ENCODE measurements at places on chromosomes 16 and 17. TPM values are rescaled to one million over a fixed set of nuclear protein-coding genes. Genes with fewer than 3 reads are reported as not detected.
A peak's percentile ranks its signal among the peaks of the same experiment; 100 is the strongest.

Gene SLC52A1
- total RNA-seq: not detected

Gene CHP2
- not detected for total RNA-seq

Gene SLC13A2
- total RNA-seq: not detected

Gene SERPINF2
- not detected for total RNA-seq

Gene MEOX1
- total RNA-seq: 0.83 TPM

DNA sequence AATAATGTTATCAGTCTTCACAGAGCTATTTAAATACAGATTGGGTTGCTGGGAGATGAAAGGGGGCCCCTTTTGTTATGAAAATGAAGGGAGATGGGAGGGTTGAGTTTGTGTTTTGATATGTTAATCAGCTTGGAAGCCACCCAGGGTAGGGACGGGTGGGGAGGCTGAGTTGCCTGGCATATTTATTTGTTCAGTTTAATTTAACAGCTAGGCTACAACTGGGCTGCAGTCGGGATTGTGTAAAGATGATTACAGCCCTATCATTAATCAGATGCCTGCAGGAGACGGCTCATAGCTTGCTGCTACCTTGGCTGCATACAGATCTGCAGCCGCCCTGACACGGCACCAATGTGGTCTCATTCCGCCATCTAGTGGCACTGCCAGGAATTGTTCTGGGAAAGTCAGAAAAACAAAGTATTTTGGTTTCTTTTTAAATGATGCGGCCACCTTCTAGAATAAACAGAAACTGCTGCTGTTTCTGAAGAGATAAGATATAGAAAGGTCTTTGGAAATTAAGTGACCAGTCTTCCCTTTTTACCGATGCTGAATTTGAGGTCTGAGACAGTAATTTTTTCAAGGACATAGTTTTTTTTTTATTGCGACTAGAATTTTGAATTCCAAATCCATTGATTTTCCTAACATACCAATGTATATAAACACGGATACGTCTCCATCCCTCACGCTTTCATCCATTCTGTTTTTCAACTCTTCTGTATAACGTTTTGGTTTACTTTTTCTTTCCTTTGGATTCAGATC, 458.0 kb upstream of the ASIC2 start:
- H3K27me3 ChIP-seq: no peaks in the 10 kb centered on the region
- no peak overlapping the region for H3K4me3 ChIP-seq
- DNase-seq: peak; percentile 42
- H3K4me1 ChIP-seq: no peaks in the 10 kb centered on the region
- no peaks in the 10 kb centered on the region for H3K36me3 ChIP-seq

- no peaks in the 10 kb centered on the region for H3K36me3 ChIP-seq
- DNase-seq: no peak
- no peaks in the 10 kb centered on the region for H3K4me1 ChIP-seq
These were observed 87.2 kb upstream of the SMIM36 start for GRCh38 chr17:55598495-55598894.

GRCh38 chr16:57137566-57138273, 45.3 kb downstream of the CPNE2 start:
- no peak overlapping the region for H3K27ac ChIP-seq
- no peaks in the 10 kb centered on the region for H3K36me3 ChIP-seq
- DNase-seq: no peak
- no peak overlapping the region for H3K4me3 ChIP-seq

DNA sequence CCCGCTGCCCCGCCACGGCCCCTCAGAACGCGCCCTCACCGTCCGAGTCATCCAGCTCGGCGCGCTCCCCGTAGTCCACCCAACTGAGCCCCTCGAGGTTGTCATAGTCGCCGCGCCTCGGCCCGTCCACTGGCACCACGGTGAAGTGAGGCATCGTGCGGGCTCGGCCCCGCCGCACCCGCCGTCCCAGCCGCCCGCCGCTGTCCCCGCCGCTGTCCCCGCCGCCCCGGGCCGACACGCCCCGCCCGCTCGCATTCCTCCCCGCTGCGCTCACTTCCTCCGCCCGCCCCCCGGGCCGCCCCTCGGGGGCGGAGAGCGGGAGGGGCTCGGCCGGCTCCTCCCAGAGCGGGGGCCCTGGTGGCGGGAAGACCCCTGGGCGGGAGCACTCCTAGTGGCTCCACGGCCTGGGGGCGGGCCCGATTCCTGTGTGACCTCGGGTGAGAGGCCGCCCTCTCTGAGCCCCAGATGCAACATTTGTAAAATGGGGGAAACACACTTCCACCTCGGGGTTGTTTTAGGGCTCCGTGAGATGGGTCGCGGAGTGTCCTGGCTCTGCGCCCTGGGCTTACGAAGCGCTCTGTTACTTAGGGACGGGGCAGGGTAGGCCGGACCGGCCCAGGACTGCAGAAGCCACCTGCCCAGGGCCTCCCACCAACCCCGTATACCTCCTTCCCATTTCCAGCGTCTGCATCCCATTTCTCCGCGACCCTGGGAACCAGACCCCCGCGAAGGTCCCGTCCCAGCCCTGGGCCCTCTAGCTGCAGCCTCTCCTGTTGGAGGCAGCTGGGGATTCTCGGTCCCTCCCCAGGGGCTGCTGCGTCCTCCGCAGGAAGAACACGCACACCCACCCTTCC, at the start of gene SLC12A4:
TSS of gene SLC12A4 (minus strand) at position 238 of the 854 bp plus-strand sequence. CDS start at position 154, 84 bp downstream.
- H3K27ac ChIP-seq: peak within 1 kb of the TSS; percentile 99
- DNase-seq: peak; percentile 65
- H3K4me1 ChIP-seq: peaks cover 30% of the 10 kb centered on the region
- H3K36me3 ChIP-seq: peaks cover 10% of the 10 kb centered on the region

DNA sequence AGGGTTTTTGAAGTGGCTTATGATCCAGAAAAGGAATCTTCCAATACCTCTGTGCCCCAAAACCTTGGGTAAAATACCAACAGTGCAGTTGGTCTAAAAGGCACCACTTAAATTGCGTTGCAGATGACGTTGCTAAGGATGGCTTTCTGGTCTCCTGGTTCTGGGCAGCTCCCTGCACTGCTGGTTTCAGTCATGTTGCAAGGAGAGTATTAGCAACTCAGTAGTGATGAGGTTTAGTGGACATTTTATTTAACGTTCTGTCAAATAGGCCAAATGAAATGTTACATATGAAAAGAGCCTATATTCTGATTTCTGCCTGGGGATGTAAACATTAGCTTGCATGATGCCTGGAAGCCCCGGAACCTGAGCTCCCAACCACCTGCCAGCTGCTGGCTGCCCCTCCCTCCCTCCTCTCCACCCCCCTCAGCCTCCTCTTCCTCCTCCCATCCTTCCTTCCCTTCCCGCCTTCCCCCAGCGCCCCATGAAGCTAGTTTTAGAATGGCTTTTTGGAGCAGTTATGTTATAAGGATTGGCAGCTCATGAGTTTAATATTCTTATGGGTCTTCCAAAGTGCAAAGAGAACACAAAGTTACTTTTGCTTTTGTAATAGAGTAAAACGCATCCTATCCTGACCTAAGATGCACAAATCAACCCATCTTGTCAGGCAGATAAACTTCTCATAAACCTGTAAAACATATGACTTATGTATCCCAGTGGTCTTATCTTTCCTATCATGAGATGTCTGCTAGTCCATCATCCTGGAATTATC, 20.7 kb downstream of the CD7 start:
- DNase-seq: no peak
- H3K27ac ChIP-seq: peak overlapping the region; percentile 98
- H3K4me1 ChIP-seq: peaks cover 26% of the 10 kb centered on the region
- H3K36me3 ChIP-seq: no peaks in the 10 kb centered on the region
- no peaks in the 10 kb centered on the region for H3K27me3 ChIP-seq

DNA sequence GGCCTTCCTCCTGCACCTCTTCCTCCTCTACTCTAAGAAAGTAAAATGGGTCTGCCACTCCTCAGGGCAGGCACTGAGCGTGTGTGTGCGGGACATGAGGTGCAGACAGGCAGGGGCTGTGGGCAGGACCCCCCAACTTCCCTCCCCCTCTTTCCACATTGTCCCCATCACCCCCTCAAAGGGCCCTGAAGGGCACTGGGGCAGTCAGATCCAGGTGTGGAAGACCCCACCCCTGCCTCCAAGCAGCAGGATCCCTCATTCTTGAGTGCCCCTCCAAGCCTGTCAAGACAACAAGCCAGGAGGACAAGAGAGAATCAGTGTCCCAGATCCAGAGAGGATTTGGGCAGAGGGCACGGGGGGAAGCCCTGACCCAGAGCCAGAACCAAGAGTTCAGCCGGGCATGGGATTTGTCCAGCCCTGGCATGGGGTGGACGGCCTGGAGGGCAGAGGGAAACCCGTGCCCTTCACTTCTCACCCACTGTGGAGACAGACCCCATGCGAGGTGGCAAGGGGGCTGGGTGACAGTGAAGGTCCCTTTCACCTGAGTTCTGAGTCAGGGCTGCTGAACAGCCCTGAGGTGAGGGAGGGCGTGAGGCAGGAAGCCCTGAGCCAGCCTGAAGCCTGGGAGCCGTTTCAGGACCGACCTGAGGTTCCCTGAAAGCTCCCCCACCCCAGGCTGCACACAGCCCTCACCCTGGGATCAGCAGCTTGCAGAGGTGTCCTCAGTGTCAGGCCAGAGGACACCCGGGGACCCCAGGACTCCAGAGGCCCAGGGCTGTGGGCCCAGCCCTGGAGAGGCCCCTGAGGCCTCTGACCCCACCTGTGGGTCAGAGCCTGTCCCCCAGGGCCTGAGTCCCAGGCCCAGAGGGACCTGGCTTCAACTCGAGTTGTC, 45.8 kb downstream of the USP22 start:
- H3K36me3 ChIP-seq: peaks cover 36% of the 10 kb centered on the region
- no peaks in the 10 kb centered on the region for H3K27me3 ChIP-seq
- peaks cover 7% of the 10 kb centered on the region for H3K4me1 ChIP-seq
- no peak overlapping the region for H3K4me3 ChIP-seq
- no peak for DNase-seq
- H3K27ac ChIP-seq: no peak overlapping the region

DNA sequence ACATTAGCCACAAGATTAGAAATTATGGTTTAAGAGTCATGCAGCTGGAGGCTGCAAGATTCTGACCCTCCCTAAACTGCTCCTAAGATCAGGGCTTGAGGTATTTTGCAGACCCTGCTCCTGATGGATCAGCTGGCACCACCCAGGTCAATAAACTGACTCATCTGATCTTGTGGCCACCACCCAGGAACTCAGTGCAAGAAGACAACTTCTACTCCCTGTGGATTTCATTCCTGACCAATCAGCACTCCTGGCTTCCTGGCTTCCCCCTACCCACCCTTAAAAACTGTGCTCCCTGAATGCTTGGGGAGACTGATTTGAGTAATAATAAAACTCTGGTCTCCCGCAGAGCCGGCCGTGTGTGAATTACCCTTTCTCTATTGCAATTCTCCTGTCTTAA, 25.0 kb upstream of the MILR1 start:
- H3K36me3 ChIP-seq: no peaks in the 10 kb centered on the region
- no peak overlapping the region for H3K4me3 ChIP-seq
- no peak overlapping the region for H3K27ac ChIP-seq
- DNase-seq: no peak
- peaks cover 3% of the 10 kb centered on the region for H3K27me3 ChIP-seq

- H3K27ac ChIP-seq: no peak overlapping the region
- no peaks in the 10 kb centered on the region for H3K36me3 ChIP-seq
- no peaks in the 10 kb centered on the region for H3K27me3 ChIP-seq
- H3K4me1 ChIP-seq: no peaks in the 10 kb centered on the region
- no peak for DNase-seq
- H3K4me3 ChIP-seq: no peak overlapping the region
These were observed 45.3 kb downstream of the GRIN2A start for GRCh38 chr16:10136916-10137315.

DNA sequence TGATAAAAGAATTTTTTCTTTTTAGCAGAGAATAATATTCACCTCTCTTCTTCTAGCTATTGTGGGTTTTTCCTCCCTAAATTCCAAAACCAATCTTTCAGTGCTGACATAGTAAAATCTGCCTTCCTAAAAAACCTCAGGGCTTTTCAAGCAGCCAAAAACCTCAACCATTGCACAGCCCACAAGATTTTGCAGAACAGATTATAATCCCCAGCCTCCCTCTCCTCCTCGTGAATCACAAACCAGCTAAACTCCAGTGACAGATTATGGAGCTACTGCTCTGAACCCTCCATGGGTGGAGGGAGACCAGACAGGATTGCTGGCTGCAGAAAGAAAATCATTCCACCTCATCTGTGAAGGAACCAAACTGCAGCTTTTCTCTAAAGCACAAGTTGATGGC, 341.6 kb downstream of the SOX9 start:
- no peaks in the 10 kb centered on the region for H3K36me3 ChIP-seq
- DNase-seq: no peak
- no peaks in the 10 kb centered on the region for H3K27me3 ChIP-seq
- no peak overlapping the region for H3K27ac ChIP-seq

- no peaks in the 10 kb centered on the region for H3K27me3 ChIP-seq
- H3K4me1 ChIP-seq: no peaks in the 10 kb centered on the region
- H3K36me3 ChIP-seq: peaks cover 67% of the 10 kb centered on the region
- DNase-seq: no peak
These were observed 22.6 kb downstream of the MRM3 start for GRCh38 chr17:804541-805435.

GRCh38 chr17:83014297-83014696, 65.1 kb upstream of the METRNL start:
- no peak for DNase-seq
- H3K4me1 ChIP-seq: peaks cover 16% of the 10 kb centered on the region
- no peaks in the 10 kb centered on the region for H3K27me3 ChIP-seq
- H3K4me3 ChIP-seq: no peak overlapping the region

DNA sequence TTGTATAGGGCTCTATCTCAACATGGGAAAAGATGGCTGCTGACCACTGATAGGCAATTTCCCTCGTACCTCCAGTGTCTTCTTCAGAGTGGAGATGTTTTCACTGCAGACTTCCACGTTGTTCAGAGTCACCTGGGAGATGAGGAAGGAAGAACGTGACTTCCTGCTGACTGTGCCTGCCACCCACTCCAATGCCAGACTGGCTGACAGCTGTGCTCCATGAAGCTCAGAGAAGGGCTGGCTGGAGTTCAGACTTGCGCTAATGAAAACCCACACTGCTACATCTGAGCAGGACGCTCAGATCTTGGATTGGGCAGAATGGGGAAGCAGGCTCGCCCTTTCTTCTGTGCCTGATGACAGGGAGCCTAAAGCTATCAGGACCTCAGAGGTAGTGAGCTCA, 33.1 kb downstream of the COG4 start:
- H3K27ac ChIP-seq: no peak overlapping the region
- peaks cover 3% of the 10 kb centered on the region for H3K4me1 ChIP-seq
- H3K36me3 ChIP-seq: peaks cover 26% of the 10 kb centered on the region
- no peaks in the 10 kb centered on the region for H3K27me3 ChIP-seq

DNA sequence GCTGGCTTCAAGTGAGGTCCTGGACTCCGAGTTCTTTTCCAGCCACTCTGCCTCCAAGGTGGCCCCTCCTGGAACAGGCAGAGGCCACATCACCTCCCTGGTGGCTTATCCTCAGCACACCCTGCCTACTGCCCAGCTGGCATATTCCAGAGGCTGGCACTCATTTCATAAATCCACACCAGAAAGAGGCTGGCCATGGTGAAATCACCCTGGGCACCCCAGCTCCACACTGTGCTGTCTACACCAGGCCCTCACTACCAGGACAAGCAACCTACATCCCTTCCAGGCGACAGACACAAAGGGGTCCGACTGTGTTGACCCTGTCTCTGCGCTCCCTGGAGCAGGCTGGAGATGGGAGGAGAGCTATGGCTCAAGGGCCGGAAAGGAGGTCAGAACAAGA, 100.2 kb downstream of the C16orf78 start:
- no peak for DNase-seq
- H3K27me3 ChIP-seq: no peaks in the 10 kb centered on the region
- no peaks in the 10 kb centered on the region for H3K36me3 ChIP-seq
- H3K4me3 ChIP-seq: no peak overlapping the region
- H3K4me1 ChIP-seq: no peaks in the 10 kb centered on the region
